ENCODE measurements at places on chromosomes 6 and 20.

DNA sequence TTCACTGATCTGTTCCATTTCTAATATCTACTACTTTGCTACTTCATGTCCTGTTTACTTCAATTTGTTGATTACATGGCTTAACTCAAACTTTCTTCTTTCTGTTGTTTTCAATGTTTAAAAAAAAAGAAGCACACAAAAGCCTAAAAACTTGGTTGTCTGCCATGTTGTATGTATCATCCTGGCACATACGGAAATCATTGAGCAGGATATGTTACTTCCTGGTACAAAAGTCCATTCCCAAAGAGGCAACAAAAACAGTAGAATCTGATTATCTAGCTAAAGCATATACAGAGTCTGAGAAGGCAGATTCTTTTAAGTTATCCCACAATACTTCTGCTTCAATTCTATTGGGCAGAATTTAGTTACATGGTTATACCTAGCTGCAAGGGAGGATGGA lies 14.5 kb upstream of the COL12A1 start:
- DNase-seq: no peak

DNA sequence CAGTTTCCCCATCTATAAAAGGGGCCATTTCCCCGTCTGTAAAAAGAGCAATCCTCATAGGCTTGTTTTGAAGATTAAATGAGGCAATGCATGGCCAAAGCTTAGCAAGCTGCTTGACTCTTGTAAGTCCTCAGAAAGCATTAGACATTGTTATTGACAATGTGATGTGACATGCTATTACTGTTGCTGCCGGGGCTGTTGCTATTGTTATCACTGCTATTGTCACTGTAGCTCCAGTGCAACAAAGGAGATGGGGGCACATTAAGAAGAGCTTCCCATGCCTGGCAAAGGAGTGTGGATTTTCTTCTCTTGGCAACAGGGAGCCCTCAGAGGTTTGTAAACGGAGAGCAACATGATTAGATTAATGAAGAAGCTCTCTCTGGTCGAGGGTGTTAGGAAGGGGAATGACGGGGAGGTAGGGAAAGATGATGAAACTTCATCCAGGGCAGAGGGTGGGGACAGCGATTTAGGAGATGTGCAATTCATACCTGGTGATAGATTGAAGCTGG lies 33.1 kb upstream of the FAM83D start:
- DNase-seq: no peak

GRCh38 chr20:61430228-61430624 lies 178.2 kb downstream of the CDH4 start:
- no peak for DNase-seq

DNA sequence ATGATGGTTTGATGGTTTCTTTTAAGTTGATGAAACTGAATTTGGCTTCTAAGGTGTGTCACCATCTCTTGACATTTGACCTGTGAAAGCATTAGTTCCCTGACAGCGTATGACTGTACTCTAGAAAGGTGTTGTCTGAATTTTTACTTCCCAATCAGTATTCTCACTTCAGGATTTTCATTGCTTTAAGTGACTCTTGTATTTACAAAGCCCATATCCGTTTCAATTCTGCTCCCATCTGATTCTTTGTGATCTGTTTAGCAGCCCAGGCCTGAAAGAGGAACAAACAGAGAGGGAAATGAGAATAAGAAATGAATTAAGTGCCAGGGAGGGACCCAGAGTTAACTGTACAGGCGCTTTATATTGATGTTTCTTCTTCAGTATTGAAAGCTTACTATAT lies 73.7 kb downstream of the FARS2 start:
- DNase-seq: no peak

- no peak for DNase-seq
Measured at GRCh38 chr6:56851074-56851473, 103.8 kb upstream of the BEND6 start.

GRCh38 chr20:8074931-8075330 lies 55.4 kb upstream of the TMX4 start:
- DNase-seq: no peak

GRCh38 chr6:25899123-25899522 lies 25.1 kb upstream of the SLC17A3 start:
- DNase-seq: no peak

DNA sequence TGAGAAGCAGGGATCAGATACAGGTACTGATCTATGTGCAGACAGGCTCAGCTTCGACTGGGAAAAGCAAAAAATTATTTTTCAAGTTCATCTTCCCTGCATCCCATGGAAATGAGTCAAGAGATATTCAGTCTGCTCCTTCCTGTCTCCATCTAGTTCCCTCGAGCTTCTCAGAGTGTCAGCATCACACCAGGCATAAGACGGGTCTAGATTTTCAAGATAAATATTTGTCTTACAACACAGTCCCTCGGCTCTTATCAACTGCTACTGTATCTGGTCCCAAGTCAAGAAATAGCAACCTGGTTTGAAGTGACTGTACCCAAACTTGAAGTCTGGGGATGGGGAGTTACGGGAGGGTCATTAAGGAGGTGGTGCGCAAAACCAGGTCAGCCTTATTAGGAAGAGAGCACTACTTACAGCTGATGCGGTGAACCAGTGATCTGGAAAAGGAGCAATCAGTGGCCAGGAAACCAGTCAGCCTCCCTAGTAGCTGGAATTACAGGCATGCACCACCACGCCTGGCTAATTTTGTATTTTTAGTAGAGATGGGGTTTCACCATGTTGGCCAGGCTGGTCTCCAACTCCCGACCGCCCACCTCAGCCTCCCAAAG lies 29.7 kb downstream of the ZMYND8 start:
- DNase-seq: no peak

DNA sequence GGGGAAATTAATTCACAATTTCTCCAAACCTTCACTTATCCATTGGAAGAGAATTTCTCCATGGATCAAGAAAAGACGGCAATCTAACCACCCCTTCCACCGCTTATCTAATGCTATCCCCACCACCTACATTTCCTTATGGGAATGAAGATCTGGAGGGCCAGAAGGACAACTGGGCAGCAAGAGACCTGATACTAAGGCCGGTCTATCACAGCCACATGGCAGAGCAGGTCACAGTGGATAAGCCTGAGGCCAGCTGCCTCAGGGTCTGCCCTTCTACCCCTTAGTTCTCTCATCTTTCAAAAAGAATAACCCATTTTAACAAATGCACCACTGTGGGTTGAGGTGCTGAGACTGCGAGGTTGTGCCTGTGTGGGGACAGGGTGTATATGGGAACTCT lies 37.1 kb downstream of the MAN1A1 start:
- DNase-seq: no peak

GRCh38 chr6:104575536-104575935 lies 284.2 kb downstream of the HACE1 start:
- DNase-seq: no peak

- DNase-seq: no peak
Measured at GRCh38 chr20:57470666-57471495, 54.1 kb downstream of the CTCFL start.

DNA sequence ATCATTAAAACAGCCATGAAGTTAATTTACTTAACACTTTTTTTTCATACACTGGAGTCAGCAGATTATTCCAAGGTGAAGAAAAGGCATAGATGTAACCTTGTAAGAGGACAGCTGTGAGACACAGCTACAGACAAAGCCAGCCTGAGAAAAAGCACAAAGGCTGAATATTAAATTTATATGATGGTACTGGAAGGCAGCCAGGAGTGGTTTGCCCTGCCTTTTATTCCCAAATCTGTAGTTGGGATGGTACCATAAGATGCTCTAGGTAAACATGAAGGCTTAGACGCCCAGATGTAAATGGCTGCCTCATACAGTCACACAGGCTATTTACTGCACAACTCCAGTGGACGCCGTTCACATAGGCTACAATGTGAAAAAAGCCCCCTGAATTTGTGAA lies 42.1 kb upstream of the LOC128125822 start:
- no peak for DNase-seq

- no peak for DNase-seq
Measured at GRCh38 chr6:77457720-77458349, 5.5 kb downstream of the HTR1B start.

DNA sequence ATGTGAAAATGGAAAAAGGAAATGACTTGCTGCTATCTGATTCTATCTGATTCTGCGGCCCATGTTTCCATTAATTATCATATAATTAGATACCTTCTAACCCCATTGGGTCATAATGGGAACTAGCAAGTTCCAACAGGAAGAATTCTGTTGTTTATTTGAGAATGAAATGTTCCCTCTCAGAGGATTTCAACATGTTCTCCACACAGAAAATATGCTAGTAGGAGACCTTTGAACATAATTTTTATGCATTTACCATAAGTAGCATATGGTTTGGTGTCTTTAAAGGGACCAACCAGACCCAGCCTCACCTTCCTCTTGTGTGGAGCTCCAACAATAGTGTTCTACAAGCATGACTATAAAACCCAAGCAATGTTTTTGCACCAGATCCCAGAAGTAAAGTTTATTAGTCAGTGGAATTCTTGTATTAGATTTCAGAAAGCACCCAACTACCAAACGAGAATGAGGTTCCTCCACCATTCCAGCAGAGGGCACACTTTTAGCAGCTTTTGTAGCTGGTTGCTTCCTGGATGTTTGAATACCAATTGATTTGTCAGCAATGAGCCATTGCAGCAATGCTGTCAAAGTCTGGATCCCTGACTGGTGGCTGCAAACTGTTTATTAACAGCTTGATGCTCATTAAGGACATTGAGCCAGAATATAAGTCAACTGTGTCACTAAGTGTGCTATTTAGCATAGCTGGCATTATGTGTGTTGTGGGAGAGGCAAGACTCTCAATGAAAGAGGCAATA lies 143.6 kb upstream of the GJE1 start:
- DNase-seq: no peak

- no peak for DNase-seq
Measured at GRCh38 chr6:14638435-14638905, 520.9 kb downstream of the CD83 start.

GRCh38 chr6:148869585-148869984 lies 122.8 kb downstream of the UST start:
- no peak for DNase-seq

GRCh38 chr6:97040355-97040860 lies 115.9 kb downstream of the KLHL32 start:
- no peak for DNase-seq

- DNase-seq: no peak
Measured at GRCh38 chr6:45858691-45859090, 157.0 kb downstream of the CLIC5 start.

DNA sequence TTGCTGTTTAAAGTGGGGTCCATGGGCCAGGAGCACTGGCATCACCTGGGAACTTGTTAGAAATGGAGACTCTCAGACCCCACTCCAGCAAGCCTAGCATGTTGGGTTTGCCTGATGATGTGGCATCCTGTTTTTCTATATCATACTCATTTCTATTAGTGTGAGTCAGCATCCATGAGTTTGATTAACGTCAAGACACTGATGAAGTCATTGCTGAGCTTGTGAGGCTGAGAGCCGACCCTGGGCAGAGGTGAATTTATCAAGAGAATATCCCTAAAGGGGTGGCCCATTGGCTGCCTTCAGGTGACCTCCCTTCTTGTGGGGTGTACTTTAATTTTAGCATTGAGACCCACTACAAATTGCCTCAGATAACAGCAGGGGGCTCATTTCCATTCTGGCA lies 43.4 kb upstream of the RNF144B start:
- DNase-seq: no peak
